ENCODE measurements at places on chromosomes 4 and X. TPM values are rescaled to one million over a fixed set of nuclear protein-coding genes. Genes with fewer than 3 reads are reported as not detected.

GABRG1 gene
- not detected for total RNA-seq

DNA sequence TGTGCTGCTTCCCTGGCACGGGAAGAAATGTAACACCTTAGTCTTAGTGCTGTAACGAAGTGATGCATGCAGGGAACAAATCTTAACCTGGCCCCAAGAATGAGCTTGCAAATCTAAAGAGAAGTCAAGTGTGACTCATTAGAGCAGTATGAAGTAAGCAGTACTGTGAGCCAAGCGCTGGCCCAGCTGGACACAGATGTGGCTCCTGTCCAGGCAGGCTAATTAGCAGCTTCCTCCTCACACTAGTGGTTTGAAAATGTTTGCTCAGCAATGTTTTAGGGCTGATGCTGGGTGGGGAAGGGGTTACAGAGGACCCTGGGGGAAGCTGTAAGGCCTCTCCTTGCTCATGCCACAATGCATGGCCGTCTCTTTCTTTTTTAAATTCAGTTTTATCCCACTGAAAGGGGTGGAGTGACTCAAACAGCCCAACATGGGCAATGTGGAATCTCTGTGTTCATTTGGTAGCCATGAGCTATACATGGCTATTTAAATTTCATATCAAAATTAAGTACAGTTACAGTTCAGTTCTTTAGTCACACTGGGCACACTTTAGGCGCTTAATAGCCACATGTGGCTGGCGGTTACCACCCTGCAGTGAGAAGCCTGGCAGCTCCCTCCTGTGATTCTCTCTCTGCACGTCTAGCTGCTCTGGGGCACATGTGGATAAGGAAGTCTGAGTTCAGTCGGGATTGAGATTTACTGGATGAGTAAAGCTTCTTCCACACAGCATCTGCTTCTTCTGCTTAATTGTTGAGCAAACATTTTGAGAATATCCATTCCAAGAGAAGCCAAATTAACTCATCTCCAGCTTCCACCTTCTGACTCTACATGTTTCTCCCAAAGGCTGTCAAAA lies 48.8 kb downstream of the MAP7D2 start:
- ATAC-seq = peak; percentile 94

DNA sequence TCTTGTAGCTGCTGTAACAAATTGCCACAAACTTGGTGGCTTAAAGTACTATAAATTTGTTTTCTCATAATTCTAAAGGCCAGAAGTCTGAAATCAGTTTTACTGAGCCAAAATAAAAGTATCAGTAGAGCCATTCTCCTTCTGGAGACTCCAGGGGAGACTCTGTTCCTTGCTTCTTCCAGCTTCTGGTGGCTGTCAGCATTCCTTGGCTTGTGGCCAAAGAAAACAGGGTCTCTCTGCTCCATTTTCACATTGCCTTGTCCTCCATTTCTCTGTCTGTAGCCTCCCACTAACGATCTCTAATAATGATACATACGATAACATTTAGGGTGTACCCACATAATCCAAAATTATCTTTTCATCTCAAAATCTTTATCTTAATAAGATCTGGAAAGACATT lies 200.4 kb downstream of the MAB21L2 start:
- ATAC-seq = no peak

GRCh38 chrX:68018248-68019203 lies 414.8 kb downstream of the OPHN1 start:
- no peak for ATAC-seq

GRCh38 chrX:68511255-68511654 lies 12.4 kb downstream of the YIPF6 start:
- ATAC-seq = no peak

Data from gastroesophageal sphincter (tissue), 4 donors.